Right renal pelvis (tissue), 4 donors: ENCODE measurements at places on chromosomes 11 and 22. TPM values are rescaled to one million over a fixed set of nuclear protein-coding genes. Genes with fewer than 3 reads are reported as not detected.

HEPHL1 gene
- 0.16 TPM for polyA plus RNA-seq

GRCh38 chr11:38278457-38279141, 1680.6 kb upstream of the RAG2 start:
- DNase-seq, result no peak

- no peak for DNase-seq
Observed at GRCh38 chr11:134445601-134446325, 33.7 kb upstream of the B3GAT1 start.

DNA sequence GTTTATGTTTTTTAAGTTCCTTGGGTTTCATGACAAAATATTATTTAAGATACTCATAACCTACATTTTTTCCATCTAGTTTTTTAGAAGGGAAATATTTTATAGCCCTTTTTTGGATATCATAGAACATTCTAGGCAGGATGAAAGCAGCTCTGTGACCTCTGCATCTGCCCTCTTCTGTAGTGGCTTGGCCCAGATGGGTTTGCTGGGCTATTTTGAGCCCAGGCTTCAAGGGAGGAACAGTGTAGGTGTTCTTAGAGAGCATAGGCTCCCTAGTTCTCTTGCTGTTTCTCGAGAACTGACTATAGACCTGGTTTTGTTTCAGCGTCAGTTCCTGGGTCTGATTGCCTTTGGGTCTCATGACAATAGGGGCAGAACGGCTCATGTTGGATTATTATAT, 32.2 kb downstream of the DIXDC1 start:
- no peak for DNase-seq

DNA sequence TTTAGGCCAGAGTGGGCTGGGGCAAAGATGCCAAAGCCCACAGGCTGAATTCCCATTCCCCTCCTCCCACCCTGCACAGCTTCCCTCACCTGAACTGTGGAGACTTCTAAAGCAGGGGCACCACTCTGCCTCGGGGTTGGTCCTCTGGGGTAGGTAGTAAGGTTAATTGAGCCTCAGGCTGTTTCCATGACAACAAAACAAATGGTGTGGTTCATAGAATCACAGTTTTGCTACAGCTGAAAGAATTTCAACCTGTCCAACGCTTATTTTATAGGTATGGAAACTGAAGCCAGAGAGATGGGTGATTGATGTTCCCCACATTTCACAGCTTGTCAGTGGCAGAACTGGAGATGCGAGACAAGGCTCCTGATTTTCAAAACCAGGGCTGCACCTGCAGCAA, 109.5 kb downstream of the SNX19 start:
- DNase-seq, result no peak
